Peyer's patch (tissue), 4 donors: ENCODE measurements at places on chromosomes 13 and 19. TPM values are rescaled to one million over a fixed set of nuclear protein-coding genes. Genes with fewer than 3 reads are reported as not detected.

GRCh38 chr13:26469602-26470001 is 87.9 kb upstream of the WASF3 start:
- H3K4me3 ChIP-seq = no peak overlapping the region
- H3K27me3 ChIP-seq = no peaks in the 10 kb centered on the region
- no peak for DNase-seq

DNA sequence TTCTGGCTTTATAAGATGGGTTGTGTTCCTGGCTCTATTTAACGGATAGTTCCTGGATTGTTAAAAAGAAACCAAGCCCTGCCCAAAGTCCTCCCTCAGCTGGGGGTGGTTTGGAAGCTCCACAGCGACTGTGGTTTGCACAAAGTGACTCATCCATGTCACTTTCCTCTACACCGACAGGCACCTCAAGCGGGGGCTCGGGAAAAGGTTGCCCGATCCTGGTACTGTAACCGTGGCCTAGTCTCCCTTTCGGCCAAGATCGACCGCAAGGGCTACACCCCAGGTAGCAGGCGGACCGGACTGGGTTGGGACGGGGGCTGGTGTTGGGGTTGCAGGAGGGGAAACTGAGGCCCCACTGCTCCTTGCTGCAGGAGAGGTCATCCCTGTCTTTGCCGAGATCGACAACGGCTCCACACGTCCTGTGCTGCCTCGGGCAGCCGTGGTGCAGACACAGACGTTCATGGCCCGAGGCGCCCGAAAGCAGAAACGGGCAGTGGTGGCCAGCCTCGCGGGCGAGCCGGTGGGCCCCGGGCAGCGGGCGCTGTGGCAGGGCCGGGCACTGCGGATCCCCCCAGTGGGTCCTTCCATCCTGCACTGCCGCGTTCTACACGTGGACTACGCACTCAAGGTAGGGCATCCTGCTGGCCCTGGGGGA is 1.6 kb downstream of the ARRDC2 start:
- no peaks in the 10 kb centered on the region for H3K4me1 ChIP-seq
- no peaks in the 10 kb centered on the region for H3K36me3 ChIP-seq
- H3K27me3 ChIP-seq = no peaks in the 10 kb centered on the region
- peak overlapping the region; percentile 64 for H3K4me3 ChIP-seq
- DNase-seq = no peak

GRCh38 chr19:39483141-39483540 is 2.5 kb downstream of the TIMM50 start:
- H3K27ac ChIP-seq = no peak overlapping the region
- H3K4me3 ChIP-seq = no peak overlapping the region
- DNase-seq = no peak
- no peaks in the 10 kb centered on the region for H3K36me3 ChIP-seq

The MUC16 gene
- not detected for total RNA-seq

DNA sequence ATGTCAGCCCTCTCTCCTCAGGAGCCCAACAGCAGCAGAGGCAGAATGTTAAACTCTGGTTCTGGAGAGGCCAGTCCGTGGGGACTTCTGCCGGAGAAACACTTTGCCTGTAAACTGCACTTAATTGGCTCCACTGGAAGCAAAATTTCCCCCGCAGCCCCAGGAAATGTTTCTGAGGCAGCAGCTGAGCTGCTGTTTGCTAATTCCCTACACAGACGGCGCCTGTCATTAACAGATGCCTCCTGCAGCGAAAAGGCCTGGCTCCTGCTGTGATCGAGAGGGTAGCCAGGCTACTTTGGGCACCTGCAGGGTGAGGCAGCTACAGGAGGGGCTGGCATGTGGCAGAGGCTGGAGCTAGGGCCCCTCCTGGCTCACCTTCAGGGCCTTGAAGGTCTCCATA is 5.2 kb upstream of the TM6SF2 start:
- H3K4me3 ChIP-seq = no peak overlapping the region
- no peaks in the 10 kb centered on the region for H3K36me3 ChIP-seq
- H3K27me3 ChIP-seq = no peaks in the 10 kb centered on the region

GRCh38 chr13:110261166-110262081 is 45.5 kb downstream of the COL4A1 start:
- H3K4me1 ChIP-seq = no peaks in the 10 kb centered on the region
- H3K4me3 ChIP-seq = no peak overlapping the region
- no peak overlapping the region for H3K27ac ChIP-seq
- DNase-seq = no peak

The CGB2 gene
- not detected for total RNA-seq

The BTBD2 gene
- total RNA-seq = 63.4 TPM

DNA sequence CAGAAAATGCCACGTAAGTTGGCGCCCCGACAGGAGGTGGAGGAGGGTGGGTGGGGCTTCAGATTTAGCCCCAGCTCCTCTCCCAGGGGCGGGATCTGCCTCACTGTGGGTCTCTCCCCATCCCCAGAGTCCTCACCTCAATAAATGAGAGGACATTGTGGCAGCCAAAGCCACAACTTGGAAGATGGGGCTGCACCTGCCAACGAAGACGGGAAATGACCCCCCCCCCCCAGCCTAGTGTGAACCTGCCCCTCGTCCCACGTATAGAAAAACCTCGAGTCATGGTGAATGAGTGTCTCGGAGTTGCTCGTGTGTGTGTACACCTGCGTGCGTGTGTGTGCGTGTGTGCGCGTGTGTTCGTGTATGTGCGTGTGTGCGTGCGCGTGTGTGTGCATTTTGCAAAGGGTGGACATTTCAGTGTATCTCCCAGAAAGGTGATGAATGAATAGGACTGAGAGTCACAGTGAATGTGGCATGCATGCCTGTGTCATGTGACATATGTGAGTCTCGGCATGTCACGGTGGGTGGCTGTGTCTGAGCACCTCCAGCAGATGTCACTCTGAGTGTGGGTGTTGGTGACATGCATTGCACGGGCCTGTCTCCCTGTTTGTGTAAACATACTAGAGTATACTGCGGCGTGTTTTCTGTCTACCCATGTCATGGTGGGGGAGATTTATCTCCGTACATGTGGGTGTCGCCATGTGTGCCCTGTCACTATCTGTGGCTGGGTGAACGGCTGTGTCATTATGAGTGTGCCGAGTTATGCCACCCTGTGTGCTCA is 1.5 kb upstream of the TRAPPC5 start:
- H3K4me3 ChIP-seq = no peak overlapping the region
- no peaks in the 10 kb centered on the region for H3K36me3 ChIP-seq
- no peak overlapping the region for H3K27ac ChIP-seq

The CNN1 gene
- total RNA-seq = 25.7 TPM

GRCh38 chr13:92901739-92902138 is 324.9 kb upstream of the GPC6 start:
- no peaks in the 10 kb centered on the region for H3K36me3 ChIP-seq
- H3K4me1 ChIP-seq = no peaks in the 10 kb centered on the region
- H3K27ac ChIP-seq = no peak overlapping the region
- H3K27me3 ChIP-seq = no peaks in the 10 kb centered on the region
- no peak for DNase-seq
- no peak overlapping the region for H3K4me3 ChIP-seq

The SLITRK1 gene
- total RNA-seq = not detected

- H3K36me3 ChIP-seq = no peaks in the 10 kb centered on the region
- no peak for DNase-seq
- H3K4me1 ChIP-seq = no peaks in the 10 kb centered on the region
- H3K27ac ChIP-seq = no peak overlapping the region
These were observed 43.6 kb downstream of the TEX26 start for GRCh38 chr13:30976025-30976424.

DNA sequence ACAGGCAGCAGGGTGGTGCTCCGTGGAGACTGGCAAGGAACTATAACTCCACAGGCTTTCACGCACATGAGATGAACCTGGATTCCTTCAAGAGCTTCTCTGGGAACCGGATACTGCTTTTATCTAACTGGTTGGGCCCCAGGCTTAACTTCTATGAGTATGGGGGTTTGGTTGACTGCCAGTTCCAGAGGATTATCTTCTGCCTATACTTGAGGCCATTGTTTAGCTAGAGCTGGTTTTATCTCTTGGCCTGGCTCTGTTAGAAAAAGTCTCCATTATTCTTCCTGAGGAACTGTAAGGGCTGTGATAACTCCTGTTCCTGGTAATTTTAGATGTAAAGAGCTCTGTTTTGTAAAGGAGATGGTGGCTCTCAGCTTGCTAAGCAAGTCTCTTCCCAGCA is 40.9 kb downstream of the ZNF846 start:
- no peak overlapping the region for H3K4me3 ChIP-seq
- H3K27ac ChIP-seq = no peak overlapping the region
- no peaks in the 10 kb centered on the region for H3K36me3 ChIP-seq
- H3K4me1 ChIP-seq = no peaks in the 10 kb centered on the region
- no peak for DNase-seq

The CEACAM18 gene
- total RNA-seq = 2.4 TPM

- no peak for DNase-seq
- no peaks in the 10 kb centered on the region for H3K4me1 ChIP-seq
- no peaks in the 10 kb centered on the region for H3K36me3 ChIP-seq
- no peak overlapping the region for H3K27ac ChIP-seq
These were observed 4.9 kb upstream of the USE1 start for GRCh38 chr19:17210296-17210695.

DNA sequence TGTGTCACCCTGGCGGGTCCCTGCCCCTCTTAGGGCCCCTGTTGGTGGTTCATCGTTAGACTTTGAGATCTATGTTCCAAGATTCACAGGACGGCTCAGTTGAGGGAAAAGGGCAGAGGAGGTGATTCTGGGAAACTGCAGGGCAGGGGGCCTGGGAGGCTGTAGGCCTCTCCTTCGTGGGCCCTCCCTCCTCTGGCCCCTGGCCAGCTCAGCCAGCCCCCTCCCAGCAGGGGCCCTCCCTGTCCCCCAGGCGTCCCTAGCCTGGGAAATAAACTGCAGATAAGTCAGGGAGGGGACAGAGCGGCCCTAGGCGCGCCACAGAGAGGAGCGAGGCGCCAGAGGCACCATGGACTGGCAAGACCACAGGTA is 6.5 kb downstream of the HIF3A start:
- H3K4me3 ChIP-seq = no peak overlapping the region
- DNase-seq = no peak
- peaks cover 44% of the 10 kb centered on the region for H3K4me1 ChIP-seq
- H3K27me3 ChIP-seq = no peaks in the 10 kb centered on the region
- H3K36me3 ChIP-seq = no peaks in the 10 kb centered on the region

GRCh38 chr13:45180713-45181601 is 19.9 kb downstream of the KCTD4 start:
- H3K27me3 ChIP-seq = no peaks in the 10 kb centered on the region
- no peak overlapping the region for H3K4me3 ChIP-seq
- H3K4me1 ChIP-seq = peaks cover 13% of the 10 kb centered on the region
